ENCODE measurements at places on chromosomes 7 and 10.

DNA sequence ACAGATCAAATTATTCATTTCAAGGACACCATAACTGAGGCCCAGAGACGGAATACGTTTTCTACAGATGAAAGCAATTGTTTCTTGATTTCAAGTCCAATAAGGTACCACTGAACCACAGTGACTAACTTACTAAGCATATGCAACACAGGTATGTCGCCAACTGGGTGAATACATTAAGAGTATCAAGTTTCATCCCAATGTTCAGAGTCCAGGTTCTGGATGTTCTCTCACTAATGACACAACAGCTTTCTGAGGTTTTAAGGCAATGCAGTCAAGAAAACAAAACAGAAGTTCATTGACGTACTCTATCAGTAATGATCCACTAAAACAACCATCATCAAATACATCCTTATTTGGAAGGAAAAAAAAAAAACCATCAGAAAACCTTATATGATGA lies 35.8 kb downstream of the NSUN6 start:
- no peak for DNase-seq

- no peak for DNase-seq
Observed at GRCh38 chr7:63071920-63072319, 926.7 kb upstream of the ZNF722 start.

DNA sequence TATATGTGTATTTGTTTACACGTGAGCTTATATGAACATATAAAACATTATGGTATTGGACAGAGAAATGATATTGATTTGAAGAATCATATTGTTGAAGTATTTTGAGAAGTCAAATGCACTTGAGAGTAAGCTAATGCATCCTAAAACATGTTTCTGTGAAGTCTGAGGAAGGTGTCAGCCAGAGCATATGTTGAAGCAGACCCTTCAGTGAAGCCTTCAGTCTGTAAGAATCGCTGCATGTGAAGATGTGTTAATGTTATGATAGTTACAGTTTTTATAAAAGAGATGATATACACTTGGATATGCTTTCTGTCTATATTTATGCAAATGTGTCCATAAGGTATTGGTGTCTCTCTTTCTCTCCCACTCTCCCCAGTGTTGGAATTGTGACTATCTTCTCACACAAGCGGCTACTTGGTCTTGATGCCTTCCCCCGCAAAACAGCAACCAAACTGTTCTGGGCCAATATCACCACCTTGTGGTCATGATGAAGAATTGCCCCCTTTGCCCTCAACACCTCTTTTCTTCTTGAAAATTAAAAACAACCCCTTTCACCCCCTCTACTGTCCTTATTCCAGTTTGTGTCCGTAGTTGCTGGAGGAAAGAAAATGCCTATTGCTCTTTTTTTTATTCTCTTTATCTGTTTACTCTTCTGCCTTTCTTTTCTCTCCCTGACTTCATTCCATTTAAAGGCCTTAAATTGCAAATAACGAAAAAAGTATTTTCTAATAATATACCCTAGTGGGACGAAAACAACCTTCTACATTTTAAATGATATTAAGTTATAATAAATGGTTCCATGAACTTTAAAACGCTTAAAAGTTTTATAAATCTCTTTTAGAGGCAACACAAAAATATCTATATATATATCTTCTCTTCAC lies 64.9 kb downstream of the IKZF1 start:
- no peak for DNase-seq

- DNase-seq = peak; percentile 67
Observed at GRCh38 chr7:31493714-31494181, 20.1 kb upstream of the ITPRID1 start.

- DNase-seq = no peak
Observed at GRCh38 chr10:22479419-22479818, 134.1 kb downstream of the SPAG6 start.

GRCh38 chr10:83310688-83311087 lies 828.6 kb upstream of the GHITM start:
- no peak for DNase-seq

DNA sequence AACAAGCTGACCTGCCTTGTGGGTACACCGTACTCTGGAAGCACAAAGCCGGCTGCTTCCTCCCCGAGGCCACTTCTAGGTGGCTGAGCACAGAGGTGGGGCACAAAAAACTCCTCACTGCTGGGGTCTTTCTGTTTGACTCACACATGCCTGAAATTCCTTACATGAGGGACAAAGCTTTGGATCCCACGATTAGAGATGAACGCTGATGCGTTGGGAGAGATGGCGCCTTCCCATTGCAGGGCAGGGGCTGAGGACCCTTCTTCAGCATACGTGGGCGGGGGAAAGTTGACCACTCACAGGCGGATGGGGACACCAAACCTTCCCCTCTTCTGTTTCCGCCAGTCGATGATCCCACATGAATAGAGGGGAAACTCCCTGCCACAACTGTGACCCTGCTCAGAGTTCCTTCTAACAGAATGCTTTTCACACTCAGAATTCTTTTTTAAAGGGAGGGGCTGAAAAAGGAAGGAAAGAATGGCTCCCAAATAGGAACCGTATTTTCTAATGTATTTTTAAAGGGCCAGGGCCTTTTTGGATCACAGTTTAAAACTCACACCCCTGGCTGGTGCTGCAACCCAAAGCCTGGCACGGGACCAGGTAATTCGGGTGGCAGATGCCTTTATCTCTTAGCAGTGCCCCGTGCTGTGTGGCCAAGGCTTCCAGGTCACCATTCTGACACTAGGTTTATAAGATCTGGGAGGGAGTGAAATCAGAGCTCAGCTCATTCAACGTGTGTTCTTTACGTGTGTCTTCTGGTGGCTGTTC lies 134.0 kb downstream of the PRKAG2 start:
- DNase-seq = no peak

GRCh38 chr7:112182749-112183148 lies 23.4 kb downstream of the DOCK4 start:
- DNase-seq = no peak

GRCh38 chr10:14749070-14749809 lies 25.5 kb downstream of the FAM107B start:
- DNase-seq = no peak

DNA sequence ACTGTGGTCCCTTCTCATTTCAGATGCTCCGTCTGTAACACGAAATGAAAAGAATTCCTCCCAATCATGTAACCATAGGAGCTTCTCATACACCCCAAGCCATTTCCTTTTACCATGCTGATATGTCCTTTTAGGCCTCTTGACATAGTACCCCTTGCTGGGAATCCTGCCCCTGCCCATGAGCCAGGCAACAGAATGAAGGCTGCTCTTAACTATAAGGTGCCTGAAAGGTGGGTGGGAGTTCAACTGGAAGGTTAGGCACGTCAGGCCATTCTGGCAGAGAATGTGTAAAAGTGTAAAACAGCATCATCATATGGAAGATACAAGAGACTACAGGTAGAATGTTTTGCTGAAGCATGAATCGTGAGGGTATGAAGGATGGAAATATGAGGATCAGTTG lies 22.5 kb downstream of the IL2RA start:
- no peak for DNase-seq

DNA sequence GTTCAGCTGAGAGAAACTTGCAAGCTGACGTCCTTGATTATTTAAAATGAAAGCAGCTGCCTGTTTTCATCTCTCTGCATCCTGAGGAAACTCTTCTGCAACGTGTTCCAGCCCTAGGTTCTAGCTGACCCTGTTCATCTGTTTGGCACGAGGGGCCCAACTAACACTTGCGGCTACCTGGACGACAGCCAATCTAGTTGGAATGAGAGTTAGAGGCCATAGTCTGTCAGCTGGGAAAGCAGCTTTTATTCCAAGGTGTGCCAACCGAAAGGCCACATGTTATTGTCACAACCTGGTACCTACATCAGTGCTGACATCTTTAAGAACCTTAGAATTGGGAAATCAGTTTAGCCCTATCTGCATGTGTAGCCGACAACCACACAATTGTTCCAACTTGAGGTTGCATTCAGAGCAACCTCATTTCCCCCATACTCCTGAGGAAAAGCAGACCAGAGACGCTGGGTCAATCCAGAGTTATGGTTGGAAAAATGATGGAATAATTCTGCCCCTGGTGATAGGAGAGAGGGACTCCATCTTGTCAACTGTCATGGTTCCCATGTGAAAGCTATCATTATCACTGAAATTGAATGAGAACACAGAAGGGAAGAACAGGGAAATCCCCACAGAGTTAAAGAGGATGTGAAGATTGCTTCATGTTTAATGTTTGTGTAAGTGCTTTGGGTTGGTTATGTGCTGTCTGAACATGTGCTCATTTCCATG lies 121.6 kb downstream of the EGFR start:
- DNase-seq = no peak

GRCh38 chr7:70419526-70420380 lies 712.2 kb upstream of the GALNT17 start:
- DNase-seq = no peak

DNA sequence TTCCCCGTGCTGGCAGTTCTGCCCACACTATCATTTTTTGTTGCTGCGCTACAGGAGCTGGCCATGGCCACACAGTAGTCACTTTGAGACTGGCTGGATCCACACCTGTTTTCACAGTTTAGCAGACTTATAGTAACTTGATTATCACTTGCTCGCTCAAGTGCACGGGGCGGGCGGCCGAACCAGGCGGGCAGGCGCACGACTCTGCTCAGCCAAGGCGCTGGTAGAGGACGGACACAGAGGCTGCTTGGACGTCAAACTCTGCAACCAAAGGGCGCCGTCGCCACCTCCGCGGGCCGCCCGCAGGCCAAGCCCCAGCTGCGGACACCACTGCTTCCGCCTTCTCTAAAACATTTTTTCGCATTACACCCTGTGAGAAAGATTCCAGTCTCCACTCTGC lies 38.4 kb upstream of the PHYHIPL start:
- no peak for DNase-seq

DNA sequence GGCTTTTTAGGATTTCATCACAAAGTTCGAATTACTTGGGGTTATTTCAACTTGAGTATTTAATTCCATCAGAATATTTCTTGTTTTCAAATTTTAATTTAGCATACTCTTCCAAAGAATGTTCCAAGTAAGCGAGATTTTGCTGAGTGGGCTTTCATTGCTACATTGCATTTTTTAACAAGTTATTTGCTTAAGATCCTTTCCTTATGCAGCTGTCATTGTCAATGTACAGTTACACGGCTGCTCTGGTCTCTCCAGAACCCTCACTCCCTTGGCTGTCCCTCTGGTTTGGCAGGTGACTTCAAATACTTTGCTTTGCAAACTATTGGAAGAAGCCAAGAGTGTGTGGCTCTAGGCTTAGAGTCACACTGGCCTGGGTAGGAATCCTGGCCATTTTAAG lies 80.0 kb downstream of the CFAP58 start:
- DNase-seq = no peak

DNA sequence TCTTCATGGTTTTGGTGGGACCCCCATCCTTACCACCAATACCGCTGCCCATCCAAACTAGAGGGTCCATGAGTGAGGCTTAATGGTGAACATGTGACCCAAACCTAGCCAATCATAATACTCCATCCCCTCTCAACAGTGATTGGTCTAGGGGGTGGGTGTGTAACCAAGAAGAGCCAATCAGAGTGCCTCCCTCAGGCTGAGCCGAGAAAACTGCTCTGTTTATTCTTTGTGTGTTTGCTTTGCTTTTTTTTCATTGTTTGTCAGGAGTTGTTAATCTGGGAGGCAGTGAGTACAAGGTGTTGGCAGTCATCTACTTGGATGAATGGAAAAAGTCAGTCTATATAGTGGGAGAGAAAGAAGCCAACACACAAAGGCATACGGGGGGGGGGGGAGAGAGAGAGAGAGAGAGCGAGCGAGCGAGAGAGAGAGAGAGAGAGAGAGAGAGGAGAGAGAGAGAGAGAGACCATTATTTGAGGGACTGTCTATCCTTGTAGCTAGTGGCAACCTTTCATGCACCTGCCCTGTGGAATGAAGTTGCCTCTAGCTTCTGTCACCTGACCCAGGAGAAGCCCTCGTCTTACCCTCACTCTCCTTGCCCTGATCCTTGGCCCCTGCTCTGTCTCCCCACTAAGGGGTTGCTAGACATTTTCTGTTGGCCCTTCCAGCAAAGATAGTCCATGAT lies 441.7 kb downstream of the TYW1 start:
- DNase-seq = no peak

- DNase-seq = peak; percentile 6
Observed at GRCh38 chr7:143299840-143300239, 11.7 kb downstream of the CASP2 start.

GRCh38 chr10:13416760-13417159 lies 68.7 kb upstream of the SEPHS1 start:
- no peak for DNase-seq

GRCh38 chr7:127578711-127579275 lies 6.6 kb downstream of the GCC1 start:
- no peak for DNase-seq

DNA sequence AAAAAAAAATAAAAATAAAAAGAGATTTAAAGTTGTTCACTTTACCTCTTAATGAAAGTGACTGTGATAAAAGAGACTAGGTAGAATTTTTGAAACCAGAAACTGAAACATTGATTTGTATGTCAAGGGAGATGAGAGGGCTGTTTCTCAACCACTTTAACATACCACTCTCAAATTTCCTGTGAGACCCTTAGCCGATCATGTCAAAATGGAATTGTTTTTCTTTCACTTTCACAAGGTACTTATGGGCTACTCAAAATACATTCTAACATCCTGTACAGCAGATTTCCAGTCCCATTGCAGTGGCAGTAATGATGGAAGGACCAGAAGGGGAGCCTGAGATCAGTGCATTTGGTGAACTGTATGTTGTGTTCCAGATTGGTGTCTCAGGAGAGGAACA lies 261.2 kb downstream of the PPP1R3A start:
- no peak for DNase-seq

- no peak for DNase-seq
Observed at GRCh38 chr10:5447611-5448071, 35.3 kb downstream of the NET1 start.

GRCh38 chr7:7272294-7272693 lies 90.0 kb downstream of the C1GALT1 start:
- no peak for DNase-seq

DNA sequence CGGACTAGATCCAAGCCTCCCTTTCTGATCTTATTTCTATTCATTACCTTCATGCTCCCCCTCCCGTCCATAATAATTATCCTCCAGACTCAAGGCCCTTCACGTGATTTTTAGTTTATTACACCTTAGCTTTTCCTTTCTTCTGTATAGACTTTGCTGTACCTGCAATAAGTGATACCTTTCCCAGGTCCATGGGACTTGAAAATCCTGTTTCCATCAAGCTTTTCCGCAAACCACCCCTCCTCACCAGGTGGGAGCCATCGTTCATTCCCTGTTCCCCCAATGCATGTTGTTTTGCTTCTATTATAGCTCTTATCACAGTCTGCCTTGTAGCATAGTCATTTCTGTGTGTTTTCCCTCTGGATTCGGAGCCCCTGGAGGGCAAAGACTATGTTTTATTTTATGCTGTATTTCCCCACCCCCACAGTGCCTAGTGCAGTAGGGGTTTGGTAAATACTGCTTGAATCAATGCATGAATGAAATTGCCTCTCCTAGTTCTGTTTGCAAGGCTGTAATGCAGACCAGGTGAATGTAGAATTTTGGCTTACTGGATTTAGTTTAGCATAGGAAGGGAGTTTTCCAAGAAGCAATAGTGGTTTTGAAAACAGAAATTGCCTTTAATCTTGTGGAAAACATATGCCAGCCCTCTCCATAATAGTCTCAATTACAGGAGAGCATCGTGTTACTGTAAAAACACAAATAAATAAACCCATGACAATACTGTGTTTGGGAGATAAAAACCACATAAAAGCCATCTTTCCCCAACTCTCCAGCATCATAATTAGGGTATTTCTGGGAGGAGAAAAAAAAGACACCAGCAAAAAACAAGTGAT lies 213.4 kb downstream of the AUTS2 start:
- no peak for DNase-seq
